NCI-H69 (cell line): ENCODE measurements at places on chromosomes 7 and 10.

DNA sequence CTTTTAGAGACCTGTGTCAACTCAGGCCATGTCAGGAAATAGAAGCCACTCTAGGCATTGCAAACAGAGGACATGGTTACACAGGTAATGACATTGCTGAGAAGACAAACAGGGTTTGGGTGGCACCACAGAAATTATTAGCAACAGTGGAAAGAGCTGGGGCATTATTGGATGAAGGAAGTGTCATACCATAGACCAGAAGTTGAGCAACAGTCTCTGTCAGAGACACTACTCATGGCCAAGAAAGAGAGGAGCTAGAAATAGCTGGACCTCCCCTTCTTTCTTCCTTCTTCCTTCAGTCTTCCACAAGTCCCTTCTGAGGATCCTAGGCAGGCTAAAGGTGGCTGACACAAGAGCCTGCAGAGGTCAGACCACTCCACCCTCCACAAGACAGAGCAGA is 4.2 kb upstream of the LIPA start:
- DNase-seq, result no peak

DNA sequence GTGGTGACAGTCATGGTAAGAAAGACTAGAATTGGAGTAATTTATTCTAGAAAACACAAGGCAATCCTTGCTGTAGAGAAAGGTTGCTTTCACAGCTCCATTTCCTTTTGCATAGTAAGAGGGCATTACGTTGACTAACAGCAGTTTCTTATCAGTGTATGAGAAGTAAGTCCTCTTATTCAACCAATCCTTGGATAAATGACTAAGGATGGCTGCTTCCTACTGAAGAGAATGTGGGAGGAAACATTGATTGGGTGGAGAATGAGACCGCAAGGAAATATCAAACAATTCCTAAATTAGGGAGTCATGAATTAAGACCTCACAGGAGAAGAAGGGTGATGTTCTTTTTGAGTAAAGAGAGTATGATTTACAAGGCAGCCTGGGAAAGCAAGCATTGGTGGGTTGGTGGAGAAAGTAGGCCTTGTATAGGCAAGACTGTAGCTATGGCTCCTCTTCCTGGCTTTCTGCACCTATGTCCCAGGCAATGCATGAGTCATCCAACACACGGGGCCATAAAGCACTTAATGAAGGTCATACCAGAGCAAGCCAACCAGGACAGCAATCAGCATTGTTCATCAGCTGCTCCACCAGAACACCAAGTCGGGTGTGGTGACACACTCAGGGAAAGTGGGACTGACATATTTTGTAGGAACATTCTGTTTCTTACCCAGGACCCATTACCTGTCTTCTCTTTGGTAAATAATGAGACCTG is 5.6 kb downstream of the MGAM start:
- DNase-seq, result no peak

- no peak for DNase-seq
These were observed 37.6 kb upstream of the MYL10 start for GRCh38 chr7:101666741-101667140.

DNA sequence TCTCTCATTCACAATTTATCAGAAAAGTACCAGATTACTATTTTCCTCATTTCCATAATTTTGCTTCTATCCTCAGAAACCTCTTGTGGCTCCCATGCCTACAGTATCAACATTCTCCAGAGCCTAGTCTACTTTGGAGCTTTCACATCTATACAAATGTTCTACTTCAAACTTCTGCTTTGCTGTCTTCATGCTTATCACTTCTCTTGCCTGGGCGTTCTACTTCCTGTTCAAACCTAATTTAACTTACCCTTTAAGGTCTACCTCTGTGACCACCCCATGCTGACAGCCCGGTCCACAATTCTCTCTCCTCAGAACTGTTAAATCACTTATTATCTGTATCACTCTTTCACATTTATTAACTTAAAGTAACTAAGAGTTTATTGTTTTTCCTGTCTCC is 6.1 kb upstream of the PTPN12 start:
- no peak for DNase-seq

GRCh38 chr7:92994901-92995300 is 122.9 kb downstream of the SAMD9 start:
- DNase-seq, result no peak
